ENCODE measurements at places on chromosomes 6 and 20.

- DNase-seq: no peak
These were observed 575.7 kb upstream of the MARCKS start for GRCh38 chr6:113281431-113281830.

DNA sequence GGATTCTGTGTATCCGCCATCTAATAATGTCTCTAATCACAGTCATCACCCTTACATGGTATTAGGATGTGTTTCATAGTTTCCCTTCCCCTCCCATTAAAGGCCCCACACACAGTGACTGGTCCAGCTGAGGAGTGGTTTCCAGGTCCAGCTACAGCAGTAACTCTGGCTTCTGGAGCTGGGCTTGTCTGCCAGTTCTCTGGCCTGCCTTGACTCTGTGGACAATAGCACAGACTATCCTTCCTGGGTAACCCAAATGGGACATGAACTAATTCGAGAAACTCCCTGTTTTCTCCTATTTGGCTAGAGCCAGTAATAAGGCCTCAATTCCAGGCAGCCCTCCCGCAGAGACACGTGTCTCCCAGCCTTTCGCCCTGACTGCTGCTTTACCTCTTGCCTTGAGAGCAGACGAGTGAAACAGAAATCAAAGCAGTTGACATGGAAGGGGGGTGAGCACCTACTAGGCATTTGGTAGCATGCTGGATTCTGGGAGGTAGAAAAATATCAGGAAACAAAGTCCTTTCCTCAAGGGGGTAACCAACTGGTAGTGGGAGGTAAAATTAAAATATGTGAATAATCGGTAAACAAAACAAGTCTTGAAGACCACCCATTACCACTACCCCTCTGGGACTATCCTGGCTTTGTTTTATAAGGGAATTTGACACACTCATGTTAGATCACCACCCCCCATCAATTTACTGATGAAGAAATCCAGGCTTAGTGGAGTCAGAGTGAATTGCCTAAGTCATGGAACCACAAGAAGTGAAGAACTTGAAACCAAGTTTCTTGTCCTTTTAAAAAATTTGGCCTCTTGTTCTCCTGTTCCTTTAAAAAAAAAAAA is 1.2 kb downstream of the TRAF3IP2 start:
- peak; percentile 51 for DNase-seq

DNA sequence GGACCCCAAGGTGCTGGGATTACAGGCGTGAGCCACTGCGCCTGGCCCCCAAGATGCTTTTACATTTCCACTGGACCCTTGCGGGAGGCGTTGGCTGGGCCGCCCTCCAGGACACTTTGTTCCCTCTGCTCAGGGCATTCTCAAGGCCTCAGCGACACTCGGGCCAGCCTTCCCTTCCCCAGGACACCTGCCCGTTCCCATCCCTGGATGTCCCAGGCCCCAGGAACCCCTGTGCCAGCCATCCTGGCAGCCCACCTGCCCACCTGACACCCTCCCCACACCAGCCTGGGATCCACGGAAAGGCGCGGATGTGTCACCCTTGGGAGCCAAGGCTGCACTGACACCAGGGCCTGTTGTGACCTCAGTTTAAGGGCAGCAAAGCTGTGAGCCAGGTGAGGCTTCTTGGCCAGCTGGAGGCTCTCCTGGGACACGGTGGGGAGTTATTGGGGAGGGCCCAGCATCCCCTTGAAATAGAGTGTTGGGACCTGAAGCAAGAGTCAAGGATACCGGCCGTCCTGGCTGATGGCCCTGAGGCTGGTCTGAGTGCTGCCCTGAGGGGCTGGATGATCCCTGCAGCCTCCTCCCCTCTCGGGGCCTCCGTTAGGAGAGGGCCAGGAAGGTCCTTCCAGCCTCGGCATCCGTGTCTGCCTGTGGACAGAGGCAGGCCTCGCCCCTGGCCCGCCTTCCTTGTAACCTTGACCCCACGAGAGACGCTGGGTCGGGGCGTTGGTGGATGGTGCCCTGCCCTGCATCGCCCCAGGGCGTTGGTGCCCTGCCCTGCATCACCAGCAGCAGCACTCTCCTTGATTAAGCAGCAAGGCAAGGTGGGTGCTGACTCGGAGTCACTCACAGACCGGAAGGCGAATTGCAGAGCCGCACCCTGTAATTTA is 84.2 kb upstream of the BHLHE23 start:
- no peak for DNase-seq

- no peak for DNase-seq
These were observed 591.6 kb downstream of the PKHD1 start for GRCh38 chr6:51495610-51496396.
